ENCODE measurements at places on chromosomes 5 and 9.

DNA sequence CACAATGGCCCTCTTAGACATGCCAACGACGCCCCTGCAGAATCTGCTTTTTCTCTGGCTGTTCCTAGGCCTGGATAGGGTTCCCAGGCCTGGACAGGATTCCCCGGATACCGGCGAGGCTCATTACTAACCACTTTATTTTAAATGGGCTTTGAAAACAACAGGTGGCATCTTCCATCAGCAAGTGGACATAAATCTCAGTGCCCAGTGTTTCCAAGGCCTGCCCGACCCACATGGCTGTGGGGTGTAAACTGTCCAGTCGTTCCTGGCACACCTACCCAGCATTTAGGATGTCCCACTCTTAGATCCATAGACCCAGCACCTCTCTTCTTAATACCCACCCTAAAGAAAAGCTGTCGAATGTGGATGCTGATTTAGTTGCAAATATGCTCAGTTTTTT lies 896 bp downstream of the CMBL start:
- DNase-seq: no peak

DNA sequence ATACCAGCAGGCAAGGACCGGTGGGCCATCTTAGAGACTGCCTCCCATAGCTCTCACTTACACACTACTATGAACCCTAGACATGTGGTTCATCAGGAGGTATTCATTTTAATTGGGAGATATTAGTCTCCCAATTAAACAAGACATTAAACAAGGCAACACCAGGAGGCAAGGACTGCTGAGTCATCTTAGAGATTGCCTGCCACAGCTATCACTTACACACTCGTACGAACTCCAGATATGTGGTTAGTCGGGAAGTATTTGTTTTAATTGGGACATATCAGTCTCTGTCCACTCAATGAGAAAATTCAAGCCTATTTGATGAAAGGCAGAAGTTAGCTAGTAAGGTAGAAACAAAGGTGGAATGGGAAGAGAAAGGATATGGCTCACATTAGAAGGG lies 343.9 kb downstream of the NFIB start:
- no peak for DNase-seq

DNA sequence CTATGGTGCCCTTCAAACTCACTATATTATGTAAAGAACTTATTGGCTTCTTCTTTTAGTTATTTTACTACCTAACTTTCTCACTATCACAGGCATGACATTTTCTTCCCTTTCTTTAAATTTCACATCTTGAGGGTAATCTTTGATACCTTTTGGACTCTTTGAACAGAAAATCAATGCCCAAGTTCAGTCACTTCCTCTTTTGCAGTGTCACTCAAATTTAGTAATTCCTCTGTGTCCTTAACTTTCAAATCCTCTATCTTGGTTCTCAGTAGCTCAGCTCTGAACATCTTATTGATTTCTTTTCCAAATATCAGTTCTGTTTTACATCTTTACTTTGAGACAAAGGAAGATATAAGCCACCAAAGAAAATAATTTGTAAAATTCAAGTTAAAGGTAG lies 25.5 kb downstream of the CNTLN start:
- DNase-seq: no peak

- DNase-seq: no peak
These were observed 233.1 kb downstream of the GADD45G start for GRCh38 chr9:89837934-89838310.

GRCh38 chr5:103340717-103341388 lies 82.3 kb downstream of the MACIR start:
- no peak for DNase-seq

- no peak for DNase-seq
These were observed 10.9 kb downstream of the SEC24A start for GRCh38 chr5:134659456-134659855.

DNA sequence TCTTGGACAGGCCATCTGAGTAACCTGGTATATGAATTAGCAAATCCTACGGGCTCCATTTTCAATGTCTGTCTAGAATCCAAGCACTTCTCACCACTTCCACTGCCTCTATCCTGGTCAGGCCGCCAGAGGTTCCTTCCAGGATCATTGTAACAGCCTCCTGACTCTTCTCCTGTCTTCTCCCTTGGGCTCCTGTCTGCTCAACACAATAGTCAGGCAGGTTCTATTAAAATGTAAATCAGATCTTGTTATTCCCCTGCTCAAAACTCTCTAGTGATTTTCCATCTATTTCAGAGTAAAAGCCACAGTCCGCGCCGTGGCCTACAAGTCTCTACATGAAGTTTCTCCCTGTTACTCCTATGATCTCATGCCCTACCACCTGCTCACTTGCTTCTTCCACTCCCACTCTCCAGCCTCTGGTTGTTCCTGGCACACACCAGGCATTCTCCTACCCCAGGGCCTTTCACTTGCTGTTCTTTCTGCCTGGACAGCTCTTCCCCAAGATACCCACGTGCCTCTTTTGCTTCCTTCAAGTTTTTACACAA lies 21.7 kb downstream of the ZNF366 start:
- no peak for DNase-seq

GRCh38 chr9:108708448-108708847 lies 147.3 kb downstream of the ACTL7B start:
- no peak for DNase-seq

DNA sequence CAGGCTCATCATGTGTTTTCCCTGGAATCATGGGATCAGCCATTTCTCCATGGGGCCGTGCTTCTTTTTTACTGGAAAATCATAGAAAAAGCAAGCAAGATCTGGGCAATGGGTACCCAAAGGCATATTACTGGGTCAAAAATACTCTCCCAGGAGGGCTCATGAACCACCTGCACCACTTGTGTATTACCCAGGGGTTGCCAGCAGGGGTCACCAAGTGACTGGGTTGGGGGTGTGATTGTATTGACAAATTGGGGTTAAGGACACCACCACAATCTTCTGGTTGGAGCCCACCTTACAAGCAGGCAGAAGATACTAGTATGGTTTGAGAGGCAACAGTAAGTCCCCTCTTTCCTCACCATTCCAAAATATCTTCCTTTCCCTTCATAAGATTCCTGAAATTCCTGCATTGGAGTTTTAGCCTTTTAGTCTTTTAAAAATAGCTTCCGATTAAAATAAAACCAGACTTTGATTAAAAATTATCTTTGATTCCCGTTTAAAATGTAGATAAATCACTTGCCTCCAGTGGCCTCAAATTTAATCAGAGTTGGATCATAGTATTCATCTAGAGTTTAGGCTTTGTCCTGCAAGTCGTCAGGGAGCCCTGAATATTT lies 603.3 kb downstream of the KIF4B start:
- peak; percentile 26 for DNase-seq

DNA sequence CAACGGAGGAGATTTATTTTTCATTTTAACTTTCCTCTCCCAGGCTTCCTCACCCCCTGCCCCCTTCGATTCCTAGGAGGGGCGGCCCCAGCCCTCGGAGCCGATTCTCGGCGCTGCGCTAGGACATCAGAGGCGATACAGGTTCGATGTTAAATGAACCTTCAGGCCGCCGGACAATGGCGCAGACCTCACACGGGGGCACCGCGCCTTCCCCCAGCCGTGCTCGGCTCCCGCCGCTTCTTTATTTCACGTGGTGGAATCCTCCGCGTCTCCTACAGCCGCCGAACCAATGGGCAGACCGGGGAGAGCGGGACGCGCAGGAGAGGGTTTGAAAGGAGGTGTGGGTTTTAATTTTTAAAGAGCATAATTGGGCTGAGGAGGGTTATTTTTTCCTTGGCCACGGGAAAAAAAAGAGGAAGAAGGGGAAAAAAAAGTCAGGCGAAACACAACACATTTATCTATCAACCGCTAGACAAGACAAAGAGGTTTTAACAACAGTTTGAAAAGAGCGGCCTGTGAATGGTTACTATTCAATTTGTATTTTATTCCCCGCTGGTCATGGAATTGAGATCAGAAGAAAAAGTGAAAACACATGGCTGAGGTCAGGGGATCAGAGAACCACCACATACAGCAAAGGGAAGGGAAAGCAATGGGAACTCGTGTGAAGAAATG lies 126.8 kb downstream of the TMEM174 start:
- DNase-seq: no peak

GRCh38 chr5:72681781-72682180 lies 134.7 kb upstream of the TNPO1 start:
- no peak for DNase-seq

DNA sequence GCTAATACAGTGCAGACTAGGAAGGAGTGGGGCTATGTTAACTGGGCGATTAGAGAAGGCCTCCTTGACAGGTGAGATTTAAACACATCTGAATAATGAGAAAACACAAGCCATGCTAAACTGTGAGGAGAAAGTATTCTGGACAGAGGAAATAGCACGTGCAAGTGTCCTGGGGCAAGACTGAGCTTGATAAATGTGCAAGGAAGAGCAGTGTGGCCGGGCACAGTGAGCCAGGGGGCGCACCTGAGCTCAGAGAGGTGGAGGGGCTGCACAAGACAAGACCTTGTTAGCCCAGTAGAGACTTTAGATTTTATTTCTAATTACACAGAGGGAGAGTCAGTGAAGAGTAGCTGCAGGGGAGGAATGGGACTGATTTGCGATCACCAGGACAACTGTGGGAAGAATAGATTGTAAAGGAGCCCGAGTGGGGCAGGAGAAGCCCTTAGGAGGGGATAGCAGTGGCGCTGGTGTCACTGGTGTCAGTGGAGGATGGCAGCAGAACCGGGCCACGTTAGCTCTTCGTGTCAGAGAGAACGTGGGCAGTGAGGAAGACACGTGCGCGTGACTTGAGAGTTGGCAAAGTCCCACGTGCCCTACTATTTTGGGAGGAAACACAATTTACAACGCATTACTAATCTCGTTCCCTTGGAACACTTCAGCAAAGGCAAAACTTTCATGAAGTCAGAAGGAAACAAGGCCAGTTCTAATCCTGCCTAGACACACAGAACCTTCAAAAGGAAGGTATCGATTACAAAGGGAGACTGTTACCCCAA lies 17.9 kb upstream of the C5orf47 start:
- no peak for DNase-seq

GRCh38 chr9:112239284-112239683 lies 64.2 kb upstream of the SUSD1 start:
- DNase-seq: no peak

DNA sequence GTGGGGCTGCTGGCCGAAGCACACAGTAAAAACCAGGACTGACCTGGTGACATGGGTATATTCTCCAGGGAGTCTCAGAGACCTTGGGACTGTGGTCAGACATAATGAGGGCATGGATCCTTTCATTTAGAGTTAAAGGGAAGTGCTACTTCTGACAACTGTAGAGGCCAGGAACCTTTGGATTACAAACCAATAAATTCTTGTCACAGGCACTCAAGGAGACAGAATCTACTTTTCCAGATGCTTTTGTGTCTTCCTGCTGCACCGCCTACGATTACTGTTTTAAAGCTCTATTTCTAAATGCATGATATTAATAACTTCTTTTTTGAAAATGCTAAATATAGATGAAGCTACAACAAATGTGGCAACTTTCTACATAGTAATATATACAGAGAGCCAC lies 106.5 kb upstream of the LPAR1 start:
- no peak for DNase-seq

DNA sequence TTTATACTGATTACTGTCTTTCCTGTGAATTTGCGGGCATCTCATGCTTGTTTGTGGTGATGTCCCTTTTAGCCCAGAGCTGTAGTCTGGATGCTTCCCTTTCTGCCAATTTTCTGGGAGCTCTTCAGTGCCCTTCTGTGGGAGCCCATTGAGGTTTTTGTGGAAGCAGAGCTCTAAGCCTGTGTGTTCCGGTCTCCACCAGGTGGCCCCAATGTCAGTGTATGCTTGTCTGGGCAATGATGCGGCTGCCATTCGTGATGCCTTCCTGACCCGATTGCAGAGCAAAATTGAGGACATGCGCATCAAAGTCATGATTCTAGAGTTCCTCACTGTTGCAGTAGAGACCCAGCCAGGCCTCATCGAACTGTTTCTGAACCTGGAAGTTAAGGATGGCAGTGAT lies 35.1 kb downstream of the SH3GLB2 start:
- DNase-seq: no peak

DNA sequence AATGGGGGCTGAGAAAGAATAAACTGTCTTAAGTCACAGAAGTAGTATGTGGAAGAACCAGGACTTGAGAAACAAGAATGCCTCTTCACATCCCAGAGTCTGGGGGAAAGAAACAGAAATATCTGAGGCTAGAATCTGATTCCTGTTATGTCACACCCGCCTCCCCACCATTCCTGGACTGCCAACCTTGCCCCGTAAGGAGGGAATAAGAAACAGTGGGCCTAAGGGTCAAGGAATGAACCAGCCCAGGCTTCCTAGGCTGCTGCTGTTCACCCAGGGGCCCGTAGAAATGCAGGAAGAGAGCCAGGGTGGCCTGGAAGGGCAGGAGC lies 4.3 kb downstream of the PCDH1 start:
- DNase-seq: no peak

DNA sequence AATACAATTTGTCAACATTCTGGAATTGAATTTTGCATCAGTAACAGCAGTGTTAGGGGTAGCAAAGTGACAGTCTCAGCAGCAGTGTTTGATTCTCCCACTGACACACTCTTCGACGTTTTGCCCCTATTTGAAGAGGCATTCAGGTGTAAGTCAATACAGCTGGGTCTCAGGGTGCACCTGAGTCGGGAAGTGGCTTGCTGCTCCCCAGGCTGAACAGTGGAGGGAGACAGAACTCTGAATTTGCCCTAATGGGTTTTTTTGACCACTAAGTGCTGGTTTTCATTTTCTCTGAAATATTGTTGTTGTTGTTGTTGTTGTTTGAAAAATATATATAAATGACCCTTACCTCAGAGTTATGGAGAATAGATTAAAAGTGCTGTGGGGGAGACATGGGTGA lies 223.2 kb downstream of the TLR4 start:
- no peak for DNase-seq

- no peak for DNase-seq
These were observed 126.0 kb upstream of the IL12B start for GRCh38 chr5:159456261-159456660.

GRCh38 chr5:167208911-167209310 lies 1082.5 kb upstream of the WWC1 start:
- no peak for DNase-seq

GRCh38 chr9:85445887-85446286 lies 295.9 kb downstream of the AGTPBP1 start:
- DNase-seq: no peak

GRCh38 chr5:149546974-149547373 lies 4.3 kb downstream of the CSNK1A1 start:
- DNase-seq: no peak

- no peak for DNase-seq
These were observed 1.5 kb upstream of the GLRA1 start for GRCh38 chr5:151926188-151926587.

GRCh38 chr5:143771189-143771588 lies 40.8 kb upstream of the HMHB1 start:
- DNase-seq: no peak

GRCh38 chr9:87787735-87788134 lies 61.8 kb downstream of the CTSL start:
- no peak for DNase-seq

GRCh38 chr5:90948969-90949368 lies 390.4 kb downstream of the ADGRV1 start:
- no peak for DNase-seq

- DNase-seq: no peak
These were observed 220.3 kb downstream of the NR3C1 start for GRCh38 chr5:143182901-143183820.

DNA sequence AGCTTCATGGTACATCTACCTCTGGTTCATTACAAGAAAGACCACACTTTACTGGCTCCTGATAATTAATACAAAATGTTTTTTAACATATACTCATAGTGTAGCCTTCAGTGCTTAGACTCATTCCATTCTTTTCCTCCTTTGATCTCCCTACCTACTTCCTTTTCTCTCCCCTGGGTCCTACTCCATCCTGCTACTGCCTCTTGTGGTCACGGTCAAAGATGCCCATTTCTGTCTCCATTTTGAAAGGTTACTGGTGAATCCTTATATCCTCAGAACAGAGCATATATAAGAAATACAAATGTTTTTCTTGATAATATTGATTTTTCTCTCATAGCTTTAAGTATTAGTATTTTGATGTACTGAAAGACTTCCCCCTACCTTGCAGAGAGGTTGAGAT lies 375.9 kb downstream of the ARRDC3 start:
- DNase-seq: no peak
